ENCODE measurements at places on chromosomes 13 and 19.
A peak's percentile ranks its signal among the peaks of the same experiment; 100 is the strongest.

DNA sequence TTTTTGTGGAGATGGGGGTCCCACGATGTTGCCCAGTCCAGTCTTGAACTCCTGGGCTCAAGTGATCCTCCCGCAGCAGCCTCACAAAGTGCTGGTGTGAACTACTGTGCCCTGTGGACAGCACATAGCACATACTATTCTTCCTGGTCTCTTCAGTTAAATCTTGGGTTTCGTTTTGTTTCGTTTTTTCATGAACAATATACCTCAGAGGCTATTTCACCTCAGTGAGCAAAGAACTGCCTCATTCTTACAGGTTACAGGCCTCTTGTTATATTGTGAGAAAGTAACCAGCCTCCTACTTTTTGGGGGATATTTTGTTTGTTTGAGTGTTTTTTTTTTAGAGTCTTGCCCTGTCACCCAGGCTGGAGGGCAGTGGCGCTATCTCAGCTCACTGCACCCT, 1.3 kb upstream of the C3 start:
- no peak for DNase-seq

DNA sequence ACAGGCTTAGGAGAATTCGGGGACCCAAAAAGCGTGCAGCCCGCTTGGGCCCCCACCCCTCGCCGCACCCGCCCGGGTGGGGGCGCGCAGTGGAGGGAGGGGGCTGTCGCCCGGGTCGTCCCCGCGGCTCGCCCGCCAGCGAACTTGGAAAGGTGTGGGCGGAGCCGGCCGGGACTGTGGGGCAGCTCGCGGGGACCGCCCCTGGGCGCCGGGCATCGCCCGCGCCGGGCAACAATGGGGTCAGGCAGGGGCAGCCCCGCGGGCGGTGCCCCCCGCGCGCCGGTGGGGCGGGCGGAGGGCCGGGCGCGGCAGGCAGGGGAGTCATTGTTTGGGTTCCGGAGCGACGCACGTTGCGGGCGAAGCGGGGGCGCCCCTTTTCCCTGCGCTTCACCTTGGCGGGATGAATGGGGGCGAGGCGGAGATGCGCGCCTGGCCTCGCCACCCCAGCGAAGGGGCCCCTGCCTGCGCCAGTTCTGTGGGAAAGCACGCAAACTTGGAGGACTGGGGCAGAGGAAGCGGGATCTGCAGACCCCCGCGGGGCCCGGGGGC, 647 bp upstream of the KLF12 start:
- DNase-seq = peak; percentile 26

DNA sequence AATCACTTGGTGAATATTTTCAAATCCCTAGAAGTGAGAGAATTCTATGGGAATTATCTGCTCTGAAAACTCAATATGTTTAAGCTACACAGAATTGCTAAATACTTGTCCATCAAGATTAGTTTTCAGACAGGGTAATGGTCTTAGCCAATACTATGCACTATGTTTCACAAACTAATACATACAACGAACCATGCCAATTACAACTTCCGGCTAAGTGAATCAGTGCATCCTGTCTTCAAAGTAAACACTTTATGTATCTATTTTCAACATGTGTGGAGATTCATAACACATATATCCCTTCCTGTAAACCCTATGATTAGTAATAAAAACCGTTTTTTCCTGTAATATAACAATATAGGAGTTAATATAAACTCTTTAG, 181.5 kb downstream of the POSTN start:
- no peak for DNase-seq

DNA sequence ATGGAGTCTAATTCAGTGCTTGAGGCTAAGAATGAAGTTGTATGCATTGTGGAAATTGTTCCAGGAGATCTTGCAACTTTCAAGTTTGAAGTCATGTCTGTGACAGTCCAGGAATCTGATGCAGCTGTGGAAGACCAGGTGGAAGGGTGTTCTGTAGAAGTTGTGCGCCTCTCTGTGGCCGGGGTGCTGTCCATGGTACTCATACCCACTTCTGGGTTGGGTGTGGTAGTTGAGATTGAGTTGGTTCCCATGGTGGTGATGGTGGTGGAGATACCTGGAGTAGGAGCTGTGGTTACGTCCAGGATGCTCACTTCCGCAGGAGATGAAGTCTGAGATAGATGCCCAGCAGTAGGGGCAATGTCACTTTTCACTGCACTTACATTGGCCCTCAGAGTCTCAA, 44.3 kb downstream of the MUC16 start:
- no peak for DNase-seq

DNA sequence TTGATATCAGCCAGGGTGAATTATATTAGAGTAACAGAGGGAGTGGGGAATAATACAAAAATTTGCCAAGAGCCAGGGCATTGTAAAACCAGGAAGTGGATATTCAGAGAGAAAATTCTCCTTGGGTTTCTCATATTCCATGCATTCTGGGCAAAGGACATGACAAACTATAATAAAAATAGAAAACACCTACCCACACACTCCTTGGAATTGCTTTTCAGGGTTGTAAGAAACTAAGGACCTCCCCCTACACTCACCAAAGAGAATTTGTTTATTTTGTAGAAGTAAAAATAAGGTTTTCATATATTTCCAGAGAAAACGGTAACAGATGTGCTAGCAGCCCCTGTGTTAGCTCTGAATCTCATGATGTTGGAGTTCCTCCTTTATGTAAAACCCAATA, 649.6 kb downstream of the SLITRK1 start:
- DNase-seq = no peak

- no peak for DNase-seq
Observed at GRCh38 chr13:72889495-72889894, 107.6 kb downstream of the PIBF1 start.

DNA sequence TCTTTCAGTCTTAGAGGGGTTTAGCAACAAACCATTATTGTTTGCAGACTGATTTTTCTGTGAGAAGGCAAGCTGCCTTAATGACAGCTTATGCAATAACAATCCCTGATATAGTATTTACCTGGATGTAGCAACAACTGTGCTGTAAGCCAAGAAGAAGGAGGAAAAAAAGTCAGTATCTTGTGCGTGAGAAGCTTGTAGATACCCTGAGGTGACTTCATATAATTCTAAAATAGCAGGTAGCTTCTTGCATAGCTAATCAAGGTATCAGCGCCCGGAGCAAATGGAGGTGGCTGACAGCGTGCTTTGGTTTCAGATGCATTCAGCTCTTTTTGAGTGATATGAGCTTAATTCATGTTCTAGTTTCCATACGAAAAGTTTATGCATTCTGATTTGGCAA, 309.8 kb downstream of the KLF5 start:
- DNase-seq = no peak

DNA sequence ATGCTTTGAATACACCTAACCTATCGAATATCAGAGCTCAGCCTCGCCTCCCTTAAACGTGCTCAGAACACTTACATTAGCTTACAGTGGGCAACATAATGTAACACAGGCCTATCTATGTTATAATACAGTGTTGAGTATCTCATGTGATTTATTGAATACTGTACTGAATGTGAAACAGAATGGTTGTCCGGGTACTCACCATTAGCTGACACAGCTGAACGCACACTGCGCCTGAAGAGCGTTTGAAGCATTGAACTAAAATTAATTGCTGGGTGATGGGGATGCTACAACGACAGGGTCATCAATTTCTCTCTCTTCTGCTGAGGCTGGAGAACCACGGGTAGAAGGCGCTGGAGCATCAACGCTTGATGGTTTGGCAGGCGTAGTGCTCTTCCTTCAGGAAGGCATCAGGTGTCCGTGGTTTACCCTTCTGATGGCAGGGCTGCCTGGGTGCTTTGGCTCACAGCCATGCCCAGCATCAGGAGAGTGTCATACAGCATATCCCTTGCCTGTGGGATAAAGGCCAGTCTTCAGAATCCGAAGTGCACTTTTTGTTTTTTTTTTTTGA, 46.9 kb upstream of the UBE2L5 start:
- DNase-seq = no peak
